ENCODE measurements at places on chromosomes 1 and 21.

DNA sequence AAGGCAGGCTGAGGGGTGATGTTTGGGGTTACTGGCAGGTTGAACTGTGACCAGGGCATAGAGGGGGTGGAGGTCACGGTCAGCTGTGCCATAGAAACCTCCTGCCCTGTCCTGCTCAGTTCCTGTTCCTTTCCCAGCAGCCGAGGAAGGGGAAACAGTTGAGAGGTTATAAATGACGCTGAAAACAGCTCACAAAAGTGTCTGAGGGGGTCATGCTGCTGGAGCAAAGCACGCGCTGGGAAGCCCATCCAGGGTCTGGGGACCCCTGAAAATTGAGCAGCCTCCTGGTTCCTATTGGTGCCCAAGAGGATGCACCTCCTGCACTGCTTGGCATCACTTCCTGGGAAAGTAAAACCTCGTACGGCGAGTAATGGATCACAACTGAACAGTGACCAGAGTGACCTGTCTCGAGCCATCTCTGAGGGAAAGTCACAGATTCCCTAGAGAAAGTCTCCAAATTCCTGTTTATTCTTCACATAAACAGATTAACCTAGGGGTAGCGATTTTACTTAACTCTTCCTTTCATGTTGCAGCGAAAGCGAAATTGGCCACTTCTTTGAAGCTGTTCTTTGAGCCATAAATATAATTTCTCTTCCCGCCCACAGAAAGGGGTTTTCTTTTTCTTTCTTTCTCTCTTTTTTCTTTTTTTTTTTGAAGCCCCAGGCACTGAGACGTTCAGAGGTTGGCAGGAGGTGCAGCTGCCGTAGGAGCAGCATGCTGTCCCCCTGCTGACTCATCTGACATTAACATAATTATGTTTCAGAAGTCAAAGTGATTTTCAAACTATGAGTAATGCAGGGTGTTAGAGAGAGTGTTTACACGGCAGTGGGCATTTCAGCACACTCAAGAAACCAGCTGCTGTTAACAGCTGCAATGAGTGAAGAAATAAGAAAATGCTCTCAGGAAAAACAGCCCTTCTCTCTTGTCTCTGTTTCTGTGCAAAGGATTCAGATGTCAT is 41.8 kb upstream of the ATF3 start:
- DNase-seq: peak; percentile 56

DNA sequence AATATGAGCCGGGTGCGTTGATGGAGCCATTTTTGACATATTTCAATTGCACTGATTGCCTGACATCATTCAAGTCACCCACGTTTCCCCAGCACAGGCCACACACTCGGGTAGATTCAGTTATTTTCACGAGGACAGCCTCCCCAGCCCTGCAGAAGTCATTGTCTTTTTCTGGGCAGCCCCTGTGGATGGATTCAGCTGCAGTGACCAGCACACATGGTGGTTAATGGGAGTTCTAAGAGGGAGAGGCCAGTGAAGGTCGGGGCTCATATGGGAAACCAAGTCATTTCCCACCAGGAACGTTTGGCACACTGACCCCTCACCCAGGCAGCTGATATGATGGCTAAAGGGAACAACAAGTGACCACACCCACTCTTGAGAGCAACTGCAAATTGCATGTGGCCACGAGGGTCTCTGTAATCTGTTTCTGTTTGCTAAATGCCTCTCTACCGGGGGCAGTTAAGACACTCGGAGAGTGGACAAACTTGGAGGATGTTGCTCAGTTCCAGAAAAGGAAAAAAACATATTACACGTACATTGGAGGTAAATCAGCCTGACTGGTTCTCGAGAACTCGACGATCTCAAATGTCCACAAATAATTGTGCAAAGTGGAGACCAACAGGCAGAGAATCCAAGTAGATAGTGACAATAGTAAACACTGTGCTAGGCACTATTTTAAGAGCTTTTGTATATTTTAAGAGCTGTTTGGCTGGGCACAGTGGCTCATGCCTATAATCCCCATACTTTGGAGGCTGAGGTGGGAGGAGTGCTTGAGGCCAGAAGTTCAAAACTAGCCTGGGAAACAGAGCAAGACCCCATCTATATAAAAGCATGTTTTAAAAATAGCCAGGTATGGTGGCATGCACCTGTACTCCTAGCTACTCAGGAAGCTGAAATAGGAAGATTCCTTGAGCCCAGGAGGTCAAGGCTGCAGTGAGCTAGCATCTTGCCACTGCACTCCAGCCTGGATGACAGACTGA is 167.2 kb upstream of the IRF2BP2 start:
- no peak for DNase-seq

GRCh38 chr1:225809842-225810578 is at the start of gene EPHX1:
Gene EPHX1 (plus strand): TSS chr1:225810124. CDS start chr1:225828730, 18,606 bp downstream.
- DNase-seq: peak; percentile 89

GRCh38 chr1:192399161-192399560 is 82.4 kb downstream of the RGS21 start:
- no peak for DNase-seq

DNA sequence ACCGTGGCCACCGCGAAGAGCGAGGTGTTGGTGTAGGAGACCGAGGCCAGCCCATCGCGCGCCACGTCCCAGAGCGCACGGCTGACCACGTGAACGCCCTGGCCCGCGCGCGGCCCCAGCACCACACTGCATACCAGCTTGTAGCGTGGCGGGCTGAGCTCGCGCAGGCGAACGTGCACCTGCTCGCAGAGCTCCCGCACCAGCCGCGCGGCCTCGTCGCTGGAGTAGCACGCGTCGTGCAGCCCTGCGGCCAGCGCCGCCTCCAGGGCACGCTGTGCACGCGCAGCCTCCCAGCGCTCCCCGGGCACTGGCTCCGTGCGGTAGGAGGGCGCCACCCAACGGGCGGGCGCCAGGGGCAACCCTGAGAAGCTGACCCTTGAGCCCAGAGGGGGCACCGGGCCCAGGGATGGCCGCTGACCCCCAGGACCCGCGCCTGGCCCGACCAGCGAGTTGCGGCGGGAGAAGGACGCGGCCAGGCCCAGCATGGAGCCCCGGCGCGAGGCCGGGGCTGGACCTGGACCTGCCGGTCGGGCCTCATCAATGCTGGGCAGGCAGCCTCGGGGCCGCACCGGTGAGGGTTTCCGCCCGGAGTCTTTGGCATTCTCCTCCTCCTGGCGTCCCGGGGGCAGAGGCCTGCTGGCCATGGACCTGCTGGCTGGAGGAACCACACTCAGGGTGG is 987 bp downstream of the DYNLT4 start:
- DNase-seq: no peak

GRCh38 chr1:101139821-101140718 is 96.7 kb upstream of the S1PR1 start:
- DNase-seq: no peak
